ENCODE measurements at places on chromosomes 3 and 15.

DNA sequence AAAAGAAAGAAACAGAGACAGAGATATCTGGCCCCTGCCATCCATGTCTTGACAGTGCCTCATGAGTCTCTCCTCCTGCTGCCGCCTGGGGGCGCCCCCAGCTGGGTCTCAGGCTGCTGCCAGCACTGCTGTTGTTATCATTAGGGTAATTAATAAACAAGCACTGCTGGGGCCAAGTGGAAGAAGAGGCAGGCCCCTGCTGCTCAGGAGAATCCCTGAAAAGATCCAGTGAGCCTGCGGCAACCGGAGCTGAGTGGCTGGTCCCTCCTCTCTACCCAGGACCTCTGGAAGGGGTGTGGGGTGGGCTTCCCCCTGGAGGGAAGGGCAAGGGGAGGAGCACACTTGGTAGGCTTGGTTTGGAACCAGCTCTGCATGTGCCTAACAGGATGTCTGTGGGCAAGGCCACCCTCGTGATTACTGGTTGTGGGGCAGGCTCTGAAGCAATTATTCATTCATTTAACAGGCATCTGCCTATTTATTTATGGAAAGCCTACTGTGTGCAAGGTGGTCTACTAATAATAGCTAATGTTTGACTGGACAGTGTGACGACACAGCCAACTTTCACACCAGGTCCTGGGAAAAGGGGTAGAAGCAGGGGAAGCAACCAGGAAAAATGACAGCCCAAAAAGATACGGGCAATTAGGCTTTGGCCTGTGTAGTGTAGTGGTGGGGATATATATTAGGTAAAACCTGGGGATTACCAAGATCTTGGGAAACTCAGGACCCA, 1.2 kb upstream of the TYRO3 start:
- peak; percentile 57 for DNase-seq

DNA sequence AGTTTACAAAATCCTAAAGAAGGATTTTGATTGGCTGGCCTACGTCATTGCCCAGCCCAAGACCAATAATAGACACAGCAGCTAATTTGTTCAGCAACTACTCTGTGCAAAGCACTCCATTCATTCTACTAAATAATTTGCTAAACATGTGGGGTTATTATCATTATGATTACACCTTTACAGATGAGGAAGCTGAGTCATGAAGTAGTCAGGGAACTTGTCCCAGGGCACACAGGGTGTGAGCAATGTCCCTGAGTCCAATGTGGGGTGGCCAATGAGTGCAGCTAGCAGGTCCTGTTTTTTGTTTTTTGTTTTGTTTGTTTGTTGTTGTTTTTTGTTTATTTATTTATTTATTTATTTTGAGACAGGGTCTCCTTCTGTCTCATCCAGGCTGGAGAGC, 183.6 kb downstream of the ABHD5 start:
- no peak for DNase-seq

- no peak for DNase-seq
Observed at GRCh38 chr15:101037090-101037830, 118.1 kb downstream of the LRRK1 start.

GRCh38 chr15:94229591-94230369, 1.6 kb upstream of the MCTP2 start:
- no peak for DNase-seq

- no peak for DNase-seq
Observed at GRCh38 chr15:67771189-67771800, 54.0 kb upstream of the SKOR1 start.

DNA sequence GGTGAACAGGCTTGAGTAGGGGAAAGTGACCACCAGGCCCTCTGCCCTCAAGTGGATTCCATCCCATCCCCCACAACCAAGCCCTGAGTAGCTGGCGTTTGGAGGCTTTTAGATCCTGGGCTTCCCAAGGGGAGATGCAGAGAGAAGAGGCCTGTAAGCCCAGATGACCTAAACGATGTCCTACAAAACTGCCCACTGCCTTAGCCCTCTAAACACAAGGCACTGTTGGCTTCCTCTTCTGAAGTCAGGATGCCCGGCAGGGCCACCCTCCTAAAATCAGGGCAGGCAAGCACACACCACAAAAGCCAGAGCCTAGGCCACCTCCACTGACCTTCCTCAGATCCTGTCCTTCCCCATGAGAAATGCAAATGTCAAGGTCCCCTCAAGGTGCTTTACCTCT, 68.6 kb downstream of the ADCY5 start:
- no peak for DNase-seq

DNA sequence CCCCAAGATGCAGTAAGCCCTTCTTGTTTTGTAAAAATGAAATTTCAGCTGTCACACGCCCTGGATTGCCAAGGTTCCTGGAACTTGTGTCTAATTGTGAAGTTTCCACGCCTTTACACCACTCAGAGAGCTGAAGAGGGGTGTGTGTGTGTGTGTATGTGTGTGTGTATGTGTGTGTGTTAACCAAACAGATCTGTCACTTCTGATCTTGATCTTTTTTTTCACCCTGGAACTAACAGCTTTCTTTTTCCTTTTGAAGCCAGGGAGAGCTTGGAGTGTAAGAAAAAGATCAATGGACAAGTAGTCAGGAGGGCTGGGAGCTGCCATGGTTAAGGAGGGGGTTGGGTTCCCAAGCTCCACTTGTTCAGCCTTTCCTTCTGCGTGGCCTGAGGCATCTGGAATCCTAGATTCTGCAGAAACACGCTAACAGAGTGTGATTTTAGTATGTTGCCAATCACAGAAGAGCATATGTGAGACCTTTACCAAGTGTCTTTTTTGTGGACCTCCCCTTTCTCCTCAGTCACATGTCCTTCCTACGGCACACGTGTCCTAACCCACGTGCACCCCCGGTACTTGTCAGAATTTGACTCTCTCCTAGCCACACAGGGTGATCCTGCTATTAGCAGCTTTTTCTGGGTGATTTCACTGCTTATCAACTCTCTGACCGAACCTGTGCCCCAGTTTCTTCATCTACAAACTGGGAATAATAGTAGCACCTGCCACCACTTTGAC, 11.5 kb downstream of the TIMP4 start:
- no peak for DNase-seq

- DNase-seq: no peak
Observed at GRCh38 chr3:168094580-168094876, 1.2 kb downstream of the GOLIM4 start.

DNA sequence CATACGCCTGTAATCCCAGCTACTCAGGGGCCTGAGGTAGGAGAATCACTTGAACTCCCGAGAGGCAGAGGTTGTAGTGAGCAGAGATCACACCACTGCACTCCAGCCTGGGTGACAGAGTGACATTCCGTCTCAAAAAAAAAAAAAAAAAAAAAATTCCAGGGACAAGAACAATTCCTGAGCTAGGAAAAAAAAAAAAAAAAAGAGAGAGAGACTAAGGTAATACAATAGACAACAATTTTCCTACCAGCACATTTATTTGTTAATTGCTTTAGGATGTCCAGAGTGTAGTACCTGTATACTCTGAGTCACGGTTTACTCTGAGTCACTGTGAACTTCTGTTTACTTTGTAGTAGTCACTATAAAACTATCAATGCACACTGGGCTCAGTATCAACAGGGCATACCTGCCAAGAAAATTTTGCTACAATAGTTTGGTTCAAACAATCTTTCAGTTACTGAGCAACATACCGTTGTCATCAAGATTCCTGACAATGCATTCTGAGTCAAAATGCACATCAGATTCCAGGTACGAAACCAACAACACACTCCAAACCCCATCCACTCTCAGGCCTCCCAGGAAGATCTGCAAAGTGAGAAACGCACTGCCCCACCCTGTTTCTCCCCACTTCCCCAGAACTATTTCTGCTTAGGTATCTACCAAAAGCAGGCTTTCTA, 28.3 kb downstream of the IGF2BP2 start:
- no peak for DNase-seq

Measured in DMS79 treated with DMSO at 0.1 percent for 48 hours (cell line).